Trophoblast cell (in vitro differentiated cells and primary cell): ENCODE measurements at places on chromosomes 3 and 15.

GRCh38 chr3:193489949-193490348 lies 64.7 kb downstream of the ATP13A4 start:
- DNase-seq: peak; percentile 17

- DNase-seq: no peak
Measured at GRCh38 chr3:127637546-127637945, 8.6 kb downstream of the PODXL2 start.

DNA sequence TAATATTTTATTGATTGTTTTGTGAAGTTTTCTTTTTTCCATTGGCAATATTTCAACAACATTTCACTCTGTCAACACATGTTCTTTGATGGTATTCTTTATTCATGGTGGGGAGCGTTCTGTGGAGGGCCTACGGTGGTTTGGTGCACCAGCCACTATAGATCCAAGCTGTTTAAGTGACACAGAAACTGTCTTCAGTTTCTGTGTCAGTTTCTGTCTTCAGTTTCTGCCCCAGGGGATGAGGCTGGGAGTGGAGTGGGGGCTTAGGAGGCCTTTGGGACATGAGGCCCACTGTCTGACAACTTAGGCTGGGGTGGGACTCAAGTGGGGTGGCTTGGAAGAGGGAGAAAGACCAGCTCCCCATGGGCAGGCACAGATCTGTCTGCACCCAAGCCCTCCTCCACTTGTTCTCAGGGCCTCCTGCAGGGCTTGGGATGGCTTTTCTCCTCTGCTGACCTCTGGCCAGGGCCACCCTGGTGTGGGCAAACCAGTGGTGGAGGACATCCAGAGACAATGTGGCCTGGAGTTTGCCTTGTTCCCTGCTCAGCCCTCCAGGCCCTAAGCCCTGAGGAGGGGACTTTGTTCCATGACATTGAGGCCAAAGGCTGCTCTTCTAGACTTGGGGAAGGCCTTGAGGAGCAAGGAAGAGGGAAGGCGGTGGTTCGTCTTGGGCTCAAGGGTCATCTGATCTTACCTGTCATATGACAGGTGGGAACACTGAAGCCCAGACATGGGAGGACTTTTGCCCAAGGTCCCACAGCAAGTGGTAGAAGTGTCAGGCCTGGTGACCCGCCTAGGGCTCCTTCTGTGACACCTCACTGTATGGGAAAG lies 60.3 kb upstream of the SMAD6 start:
- no peak for DNase-seq

GRCh38 chr15:98899272-98900021 lies 108.1 kb downstream of the PGPEP1L start:
- DNase-seq: peak; percentile 91

GRCh38 chr3:102511639-102512038 lies 76.8 kb downstream of the ZPLD1 start:
- DNase-seq: no peak

DNA sequence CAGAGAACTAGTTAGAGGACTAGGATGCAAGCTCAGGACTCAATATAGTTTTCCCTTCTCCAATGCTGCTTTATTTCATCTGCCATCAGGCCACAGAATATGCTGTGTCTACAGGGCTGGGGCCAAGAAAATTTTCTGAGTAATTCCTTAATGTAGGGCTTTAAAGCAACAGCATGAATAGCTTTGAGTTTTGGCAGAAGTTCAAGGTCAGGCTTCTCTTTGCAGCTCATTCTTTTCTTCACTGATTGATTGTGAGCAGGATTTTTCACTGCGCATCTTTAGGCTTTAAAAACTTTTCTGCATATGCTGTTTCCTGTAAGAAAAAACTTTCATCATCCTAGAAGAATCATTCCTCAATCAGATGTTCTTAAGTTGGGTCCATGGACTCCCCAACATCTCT lies 4.6 kb downstream of the TMEM108 start:
- DNase-seq: no peak

DNA sequence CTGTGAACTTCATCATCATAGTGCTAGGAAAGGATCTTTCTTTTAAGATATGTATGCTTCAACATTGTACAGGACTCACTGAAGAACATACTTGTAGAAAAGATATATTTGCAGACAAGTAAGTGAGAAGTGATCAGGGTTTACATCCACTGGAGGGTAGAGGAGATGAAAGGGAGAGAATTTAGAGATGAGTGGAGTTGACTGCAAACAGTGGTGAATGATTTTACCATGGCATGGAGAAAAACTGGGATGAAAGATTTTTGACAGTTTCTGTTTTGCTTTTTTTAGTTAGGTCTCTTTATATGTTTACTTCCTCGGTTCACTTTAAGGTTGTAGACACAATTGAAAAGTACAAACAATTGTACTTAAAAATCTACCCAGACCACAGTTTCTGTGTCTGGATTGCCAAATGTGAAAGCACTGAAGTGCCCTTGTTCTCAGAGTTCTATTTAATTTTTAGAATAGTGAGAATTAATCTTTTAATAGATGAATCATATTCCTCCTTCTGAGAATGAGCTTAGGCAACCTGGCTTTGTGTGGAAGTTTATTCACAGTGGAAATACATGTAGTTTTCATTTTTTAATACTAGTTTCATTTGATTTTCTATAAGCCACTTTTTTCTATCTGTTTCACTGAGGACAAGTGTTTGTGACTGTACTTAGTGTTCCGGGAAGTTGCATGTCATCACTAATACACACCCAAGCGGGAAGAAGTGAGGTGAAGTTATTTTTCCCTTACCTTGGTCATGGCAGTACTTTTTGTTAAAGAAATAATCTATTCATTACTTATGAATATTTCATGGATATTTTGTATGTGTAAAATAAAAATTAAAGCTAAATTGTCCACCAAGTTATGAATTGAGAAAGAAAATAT lies 1.8 kb upstream of the GPR171 start:
- DNase-seq: no peak

DNA sequence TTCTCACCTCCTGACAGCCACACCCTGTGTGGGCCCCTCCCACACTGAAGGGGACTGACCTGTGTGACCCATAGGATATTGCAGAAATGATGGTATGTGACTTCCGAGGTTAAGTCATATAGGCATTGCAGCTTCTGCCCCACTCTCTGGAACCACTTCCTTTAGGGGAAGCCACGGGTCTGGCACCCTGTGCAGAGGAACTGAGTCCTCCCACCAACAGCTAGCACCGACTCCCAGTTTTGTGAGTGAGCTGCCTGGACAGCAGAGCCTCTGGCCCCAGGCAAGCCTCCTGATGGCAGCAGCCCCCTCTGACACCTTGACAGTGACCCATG lies 24.6 kb upstream of the SLC6A6 start:
- DNase-seq: peak; percentile 20

- no peak for DNase-seq
Measured at GRCh38 chr3:10928407-10928960, 64.1 kb upstream of the SLC6A1 start.

DNA sequence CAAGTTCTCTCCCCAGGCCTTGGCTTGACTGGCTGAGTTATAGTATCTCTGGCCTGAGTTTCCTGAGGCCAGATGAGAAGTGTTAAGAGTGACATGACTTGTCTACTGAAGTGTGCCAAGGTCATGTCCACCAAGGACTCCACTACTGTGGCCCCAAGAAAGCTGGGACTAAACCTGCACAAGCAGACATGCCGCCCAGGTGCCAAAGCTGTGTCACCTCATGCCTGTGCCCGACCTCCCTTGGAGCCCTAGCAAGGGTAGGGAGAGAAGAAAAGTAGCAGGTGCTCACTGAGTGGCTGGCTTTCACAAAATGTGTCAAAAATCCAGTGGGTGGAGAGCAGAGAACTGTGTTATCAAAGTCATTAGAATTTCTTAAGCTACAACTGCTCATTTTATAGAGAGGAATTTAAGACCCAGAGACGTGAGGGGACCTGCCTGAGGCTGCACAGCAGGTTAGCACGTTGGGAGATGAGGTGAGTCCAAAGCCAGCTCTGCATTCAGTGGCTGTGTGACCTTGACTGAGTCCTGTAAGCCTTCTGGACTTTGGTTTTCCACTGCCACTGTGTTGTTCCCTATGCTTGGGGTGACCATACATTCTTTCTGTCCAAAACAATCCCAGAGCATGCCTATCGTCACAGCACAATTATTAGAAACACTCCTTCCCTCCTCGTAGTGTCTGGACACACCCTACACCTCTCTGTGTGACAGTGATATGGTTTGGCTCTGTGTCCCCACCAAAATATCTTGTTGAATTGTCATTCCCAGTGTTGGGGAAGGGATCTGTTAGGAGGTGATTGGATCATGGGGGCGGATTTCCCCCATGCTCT lies 5.0 kb upstream of the LYSMD4 start:
- no peak for DNase-seq

DNA sequence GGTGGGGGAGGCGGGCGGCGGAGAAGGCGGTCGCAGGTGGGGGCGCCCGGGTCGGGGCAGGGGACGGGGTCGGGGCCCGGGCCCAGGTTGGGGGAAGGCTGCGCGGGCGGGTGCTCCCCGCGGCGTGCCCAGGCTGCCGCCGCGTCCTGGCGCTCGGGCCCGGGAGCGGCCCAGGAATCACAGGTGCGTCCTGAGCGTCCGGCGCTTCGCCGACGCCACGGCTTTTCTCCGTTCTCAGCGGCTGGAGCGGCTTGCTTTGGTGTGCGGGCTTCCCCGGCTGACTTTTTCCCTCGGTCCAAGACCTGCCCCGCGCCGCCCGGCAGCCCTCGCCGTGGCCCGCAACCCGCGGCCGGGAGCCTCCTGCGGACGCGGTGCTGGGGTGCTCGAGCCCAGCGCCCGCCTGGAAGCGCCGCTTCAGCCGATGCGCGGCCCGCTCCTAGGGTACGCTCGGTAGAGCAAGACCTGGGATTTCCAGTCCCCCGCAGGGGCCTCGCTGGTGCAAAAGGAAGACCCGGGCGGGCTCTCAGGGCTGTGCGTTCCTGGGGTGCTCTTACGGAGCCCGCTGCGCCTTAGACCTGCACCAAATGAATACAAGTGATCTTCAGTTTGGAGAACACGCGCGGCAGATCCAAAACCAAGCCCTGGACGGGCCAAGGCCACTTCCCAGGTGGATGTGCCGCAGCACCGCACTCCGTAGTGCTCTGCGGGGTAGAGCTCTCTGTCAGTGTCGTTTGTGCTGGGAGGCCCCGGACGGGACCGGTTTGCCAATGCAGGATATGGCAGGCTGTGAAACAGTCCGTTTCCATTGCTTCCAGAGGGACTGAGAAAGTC lies 639 bp downstream of the NIPA1 start:
- peak; percentile 16 for DNase-seq

DNA sequence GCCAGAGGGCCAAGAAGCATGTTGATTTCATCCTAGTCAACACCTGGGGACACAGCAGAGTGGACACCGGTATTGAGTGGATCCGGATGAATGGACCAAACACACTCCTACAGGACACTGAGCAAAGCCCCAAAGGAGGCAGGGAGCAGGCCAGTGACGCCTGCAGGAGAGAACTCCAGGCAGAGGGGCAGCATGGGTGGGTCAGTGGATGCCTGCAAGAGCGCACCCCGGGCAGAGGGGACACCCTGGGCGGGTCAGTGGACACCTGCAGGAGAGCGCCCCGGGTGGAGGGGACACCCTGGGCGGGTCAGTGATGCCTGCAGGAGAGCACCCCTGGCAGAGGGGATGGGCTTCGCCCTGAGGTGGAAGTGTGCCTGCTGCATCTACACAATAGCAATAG lies 27.6 kb upstream of the HRH1 start:
- DNase-seq: no peak

- peak; percentile 49 for DNase-seq
Measured at GRCh38 chr3:197810901-197811300, 19.8 kb downstream of the LRCH3 start.

DNA sequence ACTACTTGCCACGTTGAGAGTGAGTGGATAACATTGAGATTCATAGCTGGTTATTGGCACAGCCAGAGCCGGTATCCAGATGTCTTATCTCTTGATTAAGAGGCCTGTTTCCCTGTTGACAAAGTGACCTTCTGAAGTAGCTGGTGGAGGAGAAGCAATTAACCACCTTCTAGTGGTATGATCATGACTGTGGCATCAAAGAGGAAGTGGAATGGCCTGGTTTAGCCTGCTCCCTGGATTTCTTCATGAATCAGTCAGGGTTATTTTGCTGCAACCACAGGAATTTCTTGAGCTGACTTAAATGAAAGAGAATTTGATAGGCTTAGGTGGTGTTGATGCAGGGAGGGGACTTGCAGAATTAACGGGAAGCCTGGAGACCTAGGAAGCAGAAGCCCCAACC lies 398.3 kb downstream of the MFSD1 start:
- DNase-seq: no peak

DNA sequence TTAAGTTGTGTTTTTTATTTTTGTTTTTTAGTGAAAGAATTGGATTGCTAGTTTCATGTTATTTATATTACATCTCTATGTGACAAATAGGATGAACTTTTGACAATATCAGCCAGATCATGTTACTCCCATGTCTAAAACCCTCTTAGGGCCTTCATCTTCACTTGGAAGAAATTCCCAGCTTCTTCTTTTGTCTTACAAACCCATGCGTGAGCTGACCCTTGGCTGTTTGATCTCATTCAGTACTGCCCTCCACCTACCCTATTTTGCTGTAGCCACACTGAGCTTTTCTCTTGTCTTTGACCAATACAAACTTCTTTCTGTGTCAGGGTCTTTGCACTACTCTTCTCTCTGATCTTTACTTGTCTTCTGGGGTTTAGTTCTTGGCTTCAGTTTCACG lies 37.0 kb downstream of the RBM6 start:
- DNase-seq: no peak

DNA sequence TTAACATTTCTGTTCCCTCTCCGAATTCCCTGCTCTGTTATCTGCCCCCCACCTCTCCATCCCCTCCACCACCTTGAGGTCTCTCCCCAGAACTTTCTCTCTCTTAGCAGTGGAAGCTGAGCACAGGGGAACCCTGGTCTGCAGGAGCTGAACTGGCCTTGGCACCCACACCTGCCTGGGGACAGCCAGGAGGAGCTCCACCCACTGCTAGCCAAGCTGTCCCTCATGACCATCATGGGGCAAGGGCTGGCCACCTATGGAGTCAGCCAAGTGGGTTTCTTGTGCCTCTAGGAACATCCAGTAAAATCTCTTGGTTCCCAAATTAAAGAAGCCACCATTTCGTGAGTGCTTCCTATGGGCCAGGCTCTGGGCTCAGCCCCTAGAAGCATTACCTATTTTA lies 276.4 kb upstream of the TLE3 start:
- DNase-seq: no peak

GRCh38 chr15:73282567-73283365 lies 86.0 kb downstream of the HCN4 start:
- DNase-seq: peak; percentile 82

GRCh38 chr3:129001101-129001805 lies at the start of gene EFCC1:
TSS of gene EFCC1 (plus strand) at chr3:129001304. CDS start at chr3:129001629, 325 bp downstream.
- DNase-seq: no peak

DNA sequence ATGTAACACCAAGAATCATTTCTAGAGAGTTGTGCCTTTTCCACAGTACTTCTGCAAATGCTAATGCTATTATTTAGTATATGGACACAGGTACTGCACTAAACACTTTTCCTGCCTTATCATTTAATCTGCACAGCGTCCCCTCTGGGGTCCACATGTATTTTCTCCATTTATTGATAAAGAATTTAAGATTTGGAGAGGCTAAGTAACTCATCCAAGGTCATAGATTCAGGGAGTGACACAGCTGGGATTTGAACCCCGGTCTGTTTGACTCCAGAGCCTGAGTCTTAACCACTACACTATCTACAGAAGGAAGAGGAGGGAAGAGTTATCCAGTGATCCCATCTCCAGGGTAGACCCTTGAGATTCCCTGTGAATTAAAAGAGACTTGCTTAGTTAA lies 24.9 kb upstream of the TPRG1 start:
- no peak for DNase-seq

- no peak for DNase-seq
Measured at GRCh38 chr15:38266247-38266986, 13.8 kb downstream of the SPRED1 start.
